CD4-positive, alpha-beta T cell treated with Interleukin-4 for 1 hour (primary cell): ENCODE measurements at places on chromosomes 1 and 21.
A peak's percentile ranks its signal among the peaks of the same experiment; 100 is the strongest.

GRCh38 chr1:232440325-232441035, 189.5 kb downstream of the SIPA1L2 start:
- DNase-seq, result no peak

DNA sequence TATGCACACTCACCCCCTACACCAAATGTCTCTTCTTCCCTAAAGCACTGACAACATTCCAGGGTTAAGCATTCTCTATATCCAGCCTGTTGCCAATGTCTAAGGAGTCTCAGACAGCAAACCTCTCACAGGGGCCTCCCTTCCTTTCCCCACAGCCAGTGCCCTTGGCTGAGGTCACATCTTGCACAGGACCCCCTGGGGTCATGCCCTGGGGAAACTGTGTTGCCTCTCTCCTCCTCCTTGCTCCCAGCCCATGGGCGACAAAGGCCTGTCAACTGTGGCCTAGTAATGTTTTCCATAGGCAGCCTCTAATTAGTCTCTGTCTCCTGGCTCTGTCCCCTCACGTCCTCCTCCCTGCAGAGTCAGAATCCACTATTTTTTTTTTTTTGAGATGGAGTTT, 54.6 kb downstream of the NENF start:
- no peak for DNase-seq

DNA sequence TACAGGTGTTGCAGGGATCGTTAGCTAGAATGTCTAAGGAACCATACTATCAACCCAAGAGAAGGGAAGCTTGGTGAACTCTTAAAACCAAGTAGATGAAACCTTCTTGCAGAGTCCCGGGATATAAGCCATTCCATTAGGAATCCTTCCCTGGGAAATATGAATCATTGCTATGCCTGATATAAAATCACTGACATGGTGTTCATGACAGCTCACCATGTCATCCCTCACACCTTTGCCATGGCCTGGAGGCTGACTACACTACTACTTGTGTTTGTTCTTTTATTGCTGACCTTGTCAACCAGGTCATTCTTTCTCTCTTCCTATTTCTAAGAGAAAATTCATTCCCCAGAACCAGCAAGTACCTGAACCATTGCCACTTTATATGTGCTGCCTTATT, 12.1 kb downstream of the ST6GALNAC3 start:
- no peak for DNase-seq

DNA sequence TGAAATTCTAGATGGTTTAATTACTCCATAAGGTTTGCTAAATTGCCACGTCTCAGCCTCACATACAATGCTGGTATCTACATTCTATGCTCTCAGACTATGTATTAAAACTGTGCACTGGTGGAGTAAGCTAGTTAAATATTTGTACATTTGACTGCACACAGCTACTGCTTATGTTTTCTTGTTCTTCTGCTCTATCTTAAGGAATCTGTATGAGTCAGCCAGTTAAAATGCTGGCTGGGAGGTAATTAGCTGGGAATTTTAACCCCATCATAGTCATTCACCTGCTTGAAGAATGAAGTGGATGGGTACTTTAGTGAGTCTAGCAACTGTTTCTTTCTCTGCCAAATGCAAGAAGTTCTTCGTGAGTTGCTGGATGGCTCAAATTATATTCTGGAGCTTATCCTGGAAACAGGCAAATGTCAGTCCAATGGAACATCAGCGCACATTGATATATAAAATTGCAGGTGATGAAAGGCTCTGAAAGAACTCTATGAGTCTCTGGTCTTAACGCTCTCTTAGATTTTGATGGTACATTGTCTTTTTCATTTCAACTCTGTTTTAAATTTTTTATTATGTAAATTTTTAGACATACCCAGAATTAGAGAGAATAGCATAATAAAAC, 83.4 kb downstream of the BACH1 start:
- DNase-seq, result no peak

DNA sequence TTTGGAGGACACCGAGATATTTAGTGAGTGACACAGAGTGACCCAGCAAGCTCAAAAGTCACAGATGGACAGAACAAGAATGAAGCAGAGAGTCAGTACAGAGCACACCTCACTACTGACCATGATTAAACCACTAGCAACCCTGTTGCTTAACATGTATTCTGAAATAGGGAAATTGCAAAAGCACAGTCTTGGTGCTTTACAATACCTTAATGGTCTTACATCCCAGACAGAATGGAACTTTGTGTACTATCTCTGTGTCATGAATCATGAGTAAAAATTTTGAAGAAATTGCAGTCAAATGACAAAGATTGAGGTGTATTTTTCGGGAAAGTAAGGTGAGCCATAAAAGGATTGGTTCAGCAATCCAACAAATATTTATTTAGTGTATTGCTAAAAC, 2.7 kb upstream of the SAMSN1 start:
- DNase-seq, result no peak

DNA sequence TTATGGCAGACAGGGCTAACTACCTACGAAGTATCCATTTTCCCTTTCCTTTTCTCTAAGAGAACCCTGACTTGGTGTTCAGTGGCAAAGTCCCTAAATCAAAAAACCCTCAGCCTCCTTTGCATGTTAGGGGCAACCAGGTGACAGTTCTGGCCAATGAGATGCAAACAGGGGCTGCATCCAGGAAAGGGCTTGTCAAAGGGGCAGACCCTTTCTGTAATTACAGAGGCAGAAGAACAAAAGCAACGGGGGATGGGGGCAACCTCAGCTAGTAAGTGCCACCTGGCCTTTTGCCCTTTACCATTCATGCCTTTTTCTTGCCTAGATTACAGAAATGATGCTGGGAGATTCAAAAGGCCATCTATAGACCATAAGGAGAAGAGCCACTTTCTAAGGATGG, 34.4 kb downstream of the GLUL start:
- no peak for DNase-seq

- no peak for DNase-seq
Observed at GRCh38 chr1:85245456-85245855, 14.0 kb downstream of the C1orf52 start.

DNA sequence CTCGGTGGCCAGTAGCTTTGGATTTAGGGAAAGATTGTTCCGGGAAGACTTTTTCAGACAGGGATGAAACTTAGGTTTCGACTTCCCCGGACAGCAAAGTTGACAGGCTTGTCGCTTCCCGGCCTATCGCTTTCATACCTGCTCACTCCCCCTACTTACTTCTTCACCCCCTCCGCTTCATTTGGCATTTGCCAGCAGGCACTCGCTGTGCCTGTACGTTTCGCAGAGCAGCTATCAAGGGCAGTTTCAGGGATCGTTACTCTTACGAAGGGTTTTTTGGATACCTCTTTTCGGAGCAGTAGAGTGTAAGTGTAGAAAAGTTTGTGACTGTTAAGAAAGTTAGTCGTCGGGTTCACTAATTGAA, 393 bp downstream of the BLZF1 start:
- peak; percentile 14 for DNase-seq

- DNase-seq, result no peak
Observed at GRCh38 chr1:97108179-97108578, 386.6 kb downstream of the PTBP2 start.

GRCh38 chr1:61051719-61052394, 30.5 kb upstream of the NFIA start:
- no peak for DNase-seq

DNA sequence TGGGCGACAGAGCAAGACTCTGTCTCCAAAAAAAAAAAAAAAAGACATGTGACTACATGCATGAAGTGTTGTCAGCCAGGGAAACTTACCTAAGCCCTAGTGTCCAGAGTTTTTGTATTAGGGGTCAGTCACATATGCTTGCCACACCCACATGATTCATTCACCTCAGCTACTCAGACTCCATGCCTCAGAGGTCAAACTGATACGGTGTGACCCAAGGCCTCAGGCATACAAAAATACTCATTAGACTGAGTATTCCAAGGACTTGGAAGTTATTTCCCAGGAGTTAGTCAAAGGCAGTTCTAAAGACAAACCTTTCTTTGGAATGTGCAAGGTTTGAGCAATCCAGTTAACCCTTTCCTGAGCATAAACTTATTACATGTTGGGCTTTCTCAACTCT, 6.3 kb upstream of the TRIM33 start:
- DNase-seq, result no peak

DNA sequence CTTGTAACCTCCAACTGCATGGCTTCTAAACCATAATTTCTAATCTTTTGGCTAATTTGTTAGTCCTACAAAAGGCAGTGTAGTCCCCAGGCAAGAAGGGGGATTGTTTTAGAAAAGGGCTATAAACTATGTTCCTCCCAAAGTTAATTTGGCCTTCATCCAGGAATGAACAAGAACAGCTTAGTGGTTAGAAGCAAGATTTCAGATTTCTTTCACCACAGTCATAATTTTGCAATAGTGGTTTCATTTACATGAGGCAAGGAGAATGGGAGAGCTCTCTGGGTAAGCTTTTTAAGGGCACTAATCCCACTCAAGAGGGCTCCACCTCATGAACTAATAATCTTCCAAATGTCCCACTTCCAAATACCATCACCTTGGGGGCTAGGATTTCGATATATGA, 1353.9 kb downstream of the NCAM2 start:
- DNase-seq, result no peak

DNA sequence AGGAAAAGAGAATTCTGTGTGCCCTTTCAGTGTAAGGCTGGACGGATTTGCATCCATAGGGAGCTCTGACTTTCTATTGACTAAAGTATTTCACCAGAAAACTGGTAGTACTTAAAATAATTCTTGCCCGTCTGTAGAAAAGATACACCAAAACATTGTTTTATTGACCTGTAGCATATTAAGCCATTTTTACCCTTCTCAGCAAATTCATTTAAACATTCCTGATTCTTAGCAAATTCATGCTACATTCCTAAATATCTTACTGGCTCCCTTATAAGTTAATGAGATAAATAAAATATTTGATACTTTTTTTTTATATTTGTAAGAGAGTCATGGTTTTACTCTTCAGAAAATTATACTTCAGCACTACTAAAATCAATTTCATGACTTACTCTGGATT, 1.6 kb upstream of the IPP start:
- no peak for DNase-seq

- DNase-seq, result peak; percentile 13
Observed at GRCh38 chr1:164716992-164717703, 158.2 kb downstream of the PBX1 start.

GRCh38 chr1:171788696-171789095, 7.2 kb downstream of the METTL13 start:
- no peak for DNase-seq

DNA sequence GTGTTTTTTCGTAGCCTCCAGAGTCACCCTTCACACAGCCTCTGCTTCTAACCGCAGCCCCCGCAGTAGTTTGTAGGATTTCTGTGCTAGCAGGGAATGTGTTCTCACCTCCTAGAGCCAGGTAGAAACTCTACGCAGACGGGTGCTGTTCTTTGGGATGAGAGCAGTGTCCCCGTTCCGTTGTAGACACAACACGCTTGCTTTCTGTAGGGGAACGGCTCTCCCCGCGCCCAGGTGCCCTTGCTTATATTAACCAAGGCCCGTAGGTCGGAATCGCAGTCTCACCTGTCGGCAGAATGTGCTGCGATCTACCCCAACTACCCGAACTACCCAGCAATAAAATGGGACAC, 111.8 kb upstream of the NBPF11 start:
- DNase-seq, result no peak

GRCh38 chr1:86466109-86466844, 2.5 kb upstream of the CLCA1 start:
- no peak for DNase-seq

DNA sequence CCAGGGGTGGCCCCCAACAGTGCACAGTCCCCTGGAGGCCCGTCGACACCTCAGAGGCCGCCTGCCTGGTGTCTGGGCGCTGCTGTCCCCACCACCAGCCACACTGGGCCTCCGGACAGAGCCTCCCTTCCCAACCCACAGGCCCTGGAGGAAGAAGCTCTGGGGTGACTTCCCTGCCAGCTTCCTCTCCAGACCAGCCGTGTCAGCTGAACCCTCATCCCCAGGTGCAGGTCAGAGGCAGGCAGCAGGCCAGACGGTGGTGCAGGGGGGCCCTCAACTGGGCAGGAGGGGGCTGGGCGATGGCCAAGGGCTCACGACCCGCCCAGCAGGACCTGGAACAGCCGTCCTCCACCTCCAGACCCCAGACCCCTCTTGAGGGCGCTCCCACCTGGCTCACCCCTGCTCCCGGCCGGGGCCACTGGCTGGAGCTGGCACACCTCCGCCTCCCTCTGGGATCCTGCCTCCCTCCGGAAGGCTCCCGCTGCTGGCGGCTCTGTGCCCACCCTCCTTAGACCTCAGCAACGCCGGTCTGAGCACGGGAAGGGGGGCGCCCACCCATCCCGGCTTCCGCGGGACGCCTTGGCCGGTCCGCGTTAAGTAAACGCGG, 520 bp downstream of the TNFRSF18 start:
- no peak for DNase-seq

DNA sequence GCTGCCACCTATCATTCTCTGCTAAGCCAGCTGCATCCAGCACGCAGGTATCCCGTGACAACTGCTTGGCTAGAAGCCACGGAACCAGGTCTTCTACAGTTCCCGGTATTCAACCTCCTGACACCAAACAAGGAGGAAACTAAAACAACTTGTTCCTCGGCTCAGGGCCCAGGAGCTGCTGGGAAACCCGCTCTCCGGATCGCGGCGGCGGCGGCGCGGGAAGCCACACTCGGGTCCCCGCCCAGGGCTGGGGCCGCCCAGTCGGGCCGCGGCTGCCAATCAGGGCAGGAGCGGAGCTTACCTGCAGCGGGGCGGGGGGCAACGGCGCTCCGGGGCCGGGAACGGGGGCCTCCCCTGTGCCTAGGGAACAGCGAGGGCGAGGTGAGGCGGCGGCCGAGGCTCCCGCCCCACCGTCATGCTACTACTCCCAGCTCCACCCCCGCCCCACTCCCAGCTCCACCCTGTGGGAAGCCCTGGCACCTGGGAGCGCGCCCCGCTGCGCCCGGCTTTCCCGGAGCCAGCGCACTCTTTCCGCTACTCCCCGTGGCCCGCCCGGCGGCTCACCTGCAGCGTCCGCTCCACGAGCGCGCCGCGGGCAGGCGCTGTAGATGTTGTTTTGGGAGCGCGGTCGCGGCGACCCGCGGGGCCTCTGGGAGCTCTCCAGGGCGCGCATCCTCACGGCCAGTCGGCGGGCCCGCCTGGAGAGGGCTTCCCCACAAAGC, 12.1 kb downstream of the IL24 start:
- peak; percentile 45 for DNase-seq
